ENCODE measurements at places on chromosomes 5 and 9. TPM values are rescaled to one million over a fixed set of nuclear protein-coding genes. Genes with fewer than 3 reads are reported as not detected.

PRR16 gene
- total RNA-seq: 0.32 TPM

GRIN3A gene
- not detected for total RNA-seq

CAPSL gene
- total RNA-seq: not detected

UAP1L1 gene
- 15.8 TPM for total RNA-seq

OBP2B gene
- total RNA-seq: not detected

BRINP1 gene
- not detected for total RNA-seq

RPL35 gene
- total RNA-seq: 2,855 TPM

ZNF454 gene
- total RNA-seq: 0.97 TPM

SPINK5 gene
- total RNA-seq: not detected

PCDHB16 gene
- under 0.01 TPM for total RNA-seq

FOXD4 gene
- total RNA-seq: not detected

SPZ1 gene
- not detected for total RNA-seq

SLC46A2 gene
- total RNA-seq: not detected

TARS1 gene
- total RNA-seq: 328 TPM

NTRK2 gene
- total RNA-seq: 0.30 TPM

ADAMTSL2 gene
- under 0.01 TPM for total RNA-seq

TRPM6 gene
- under 0.01 TPM for total RNA-seq

TMEM38B gene
- 6.5 TPM for total RNA-seq

DDX4 gene
- total RNA-seq: not detected

ST8SIA4 gene
- total RNA-seq: 8.7 TPM

RGS14 gene
- total RNA-seq: 5.2 TPM

C5orf58 gene
- total RNA-seq: not detected

SH2D3C gene
- total RNA-seq: 57.2 TPM

EIF4E1B gene
- not detected for total RNA-seq

GPR21 gene
- 0.32 TPM for total RNA-seq

JAK2 gene
- total RNA-seq: 6.2 TPM

CD72 gene
- total RNA-seq: not detected

TTLL11 gene
- total RNA-seq: 1.9 TPM

ANKRD31 gene
- not detected for total RNA-seq

FBP2 gene
- total RNA-seq: not detected

BNC2 gene
- 6.5 TPM for total RNA-seq

C8G gene
- not detected for total RNA-seq

ADAMTS6 gene
- 86.4 TPM for total RNA-seq

NUTM2G gene
- total RNA-seq: not detected

HACD4 gene
- total RNA-seq: 2.6 TPM

SH3GL2 gene
- not detected for total RNA-seq

SLC36A3 gene
- not detected for total RNA-seq

LHX3 gene
- not detected for total RNA-seq

DIPK1B gene
- 201 TPM for total RNA-seq

MCC gene
- 49.5 TPM for total RNA-seq

PLAC8L1 gene
- total RNA-seq: not detected

TAL2 gene
- 0.32 TPM for total RNA-seq

SLC4A9 gene
- total RNA-seq: not detected
